ENCODE measurements at places on chromosomes 7 and 10.

GRCh38 chr10:33594475-33594874 is 260.0 kb upstream of the NRP1 start:
- DNase-seq: no peak

DNA sequence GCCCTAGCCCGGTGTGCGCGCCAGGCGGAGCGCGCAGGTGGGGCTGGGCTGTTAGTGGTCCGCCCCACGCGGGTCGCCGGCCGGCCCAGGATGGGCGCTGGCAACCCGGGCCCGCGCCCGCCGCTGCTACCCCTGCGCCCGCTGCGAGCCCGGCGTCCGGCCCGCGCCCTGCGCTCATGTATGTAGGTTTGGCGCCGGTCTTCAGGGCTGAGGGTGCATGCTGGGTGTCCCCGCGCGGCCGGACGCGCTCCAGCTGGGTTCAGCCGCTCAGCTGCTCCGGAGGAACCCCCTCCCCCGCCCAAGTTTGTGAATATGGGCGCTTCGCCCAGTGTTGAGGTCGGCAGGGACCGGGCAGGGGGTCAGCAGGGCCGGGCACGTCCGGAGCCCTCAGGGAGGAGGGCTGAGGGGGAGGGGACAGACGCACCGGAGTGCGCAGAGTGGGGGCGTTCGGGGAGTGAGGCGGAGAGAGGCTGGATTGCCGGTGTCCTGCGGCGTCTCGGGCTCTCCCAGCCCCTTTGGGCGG is 559 bp downstream of the VWC2 start:
- no peak for DNase-seq

- peak; percentile 69 for DNase-seq
These were observed 7.5 kb upstream of the LRRN3 start for GRCh38 chr7:111083413-111083812.

DNA sequence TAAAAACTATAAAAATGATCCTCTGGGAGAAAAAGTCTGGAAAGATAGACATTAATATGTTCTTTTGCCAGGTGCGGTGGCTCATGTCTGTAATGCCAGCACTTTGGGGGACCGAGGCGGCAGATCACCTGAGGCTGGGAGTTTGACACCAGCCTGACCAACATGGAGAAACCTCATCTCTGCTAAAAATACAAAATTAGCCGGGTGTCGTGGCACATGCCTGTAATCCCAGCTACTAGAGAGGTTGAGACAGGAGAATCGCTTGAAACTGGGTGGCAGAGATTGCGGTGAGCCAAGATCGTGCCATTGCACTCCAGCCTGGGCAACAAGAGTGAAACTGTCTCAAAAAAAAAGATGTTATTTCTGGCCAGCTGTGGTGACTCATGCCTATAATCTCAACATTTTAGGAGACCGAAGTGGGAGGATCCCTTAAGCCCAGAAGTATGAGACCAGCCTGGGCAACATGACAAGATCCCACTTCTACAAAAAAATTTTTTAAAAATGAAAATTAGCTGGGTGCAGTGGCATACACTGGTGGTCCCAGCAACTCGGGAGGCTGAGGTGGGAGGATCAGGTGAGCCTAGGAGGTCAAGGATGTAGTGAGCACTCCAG is 101.9 kb upstream of the LRRN3 start:
- no peak for DNase-seq

- no peak for DNase-seq
These were observed 371.1 kb downstream of the LRRTM3 start for GRCh38 chr10:67296926-67297325.

DNA sequence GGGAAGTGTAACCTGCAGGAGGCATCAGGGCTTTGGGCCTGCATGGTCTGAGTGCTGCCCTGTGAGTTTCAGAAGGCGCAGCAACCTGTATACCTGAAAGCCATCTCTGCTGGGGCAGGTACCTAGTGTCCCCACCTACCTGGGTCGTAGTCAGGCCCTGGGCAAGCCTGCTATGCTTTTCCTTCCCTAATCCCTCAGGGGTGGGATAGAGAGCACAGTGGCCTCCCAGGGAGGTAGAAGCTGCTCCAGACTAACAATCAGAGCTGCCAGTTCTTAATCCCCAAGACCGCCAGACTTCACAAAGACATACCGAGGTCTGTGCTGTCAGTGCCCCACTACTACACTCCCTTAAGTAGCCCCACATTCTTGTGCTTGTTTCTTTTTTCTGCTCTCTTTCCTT is 52.0 kb downstream of the PTEN start:
- DNase-seq: no peak

- no peak for DNase-seq
These were observed 73.7 kb downstream of the PRR15 start for GRCh38 chr7:29637374-29637773.

GRCh38 chr7:31815796-31816195 is 128.8 kb downstream of the PPP1R17 start:
- DNase-seq: no peak

GRCh38 chr7:114630201-114630990 is 215.8 kb downstream of the FOXP2 start:
- DNase-seq: no peak

GRCh38 chr7:22784346-22784745 is 38.3 kb downstream of the TOMM7 start:
- DNase-seq: no peak

DNA sequence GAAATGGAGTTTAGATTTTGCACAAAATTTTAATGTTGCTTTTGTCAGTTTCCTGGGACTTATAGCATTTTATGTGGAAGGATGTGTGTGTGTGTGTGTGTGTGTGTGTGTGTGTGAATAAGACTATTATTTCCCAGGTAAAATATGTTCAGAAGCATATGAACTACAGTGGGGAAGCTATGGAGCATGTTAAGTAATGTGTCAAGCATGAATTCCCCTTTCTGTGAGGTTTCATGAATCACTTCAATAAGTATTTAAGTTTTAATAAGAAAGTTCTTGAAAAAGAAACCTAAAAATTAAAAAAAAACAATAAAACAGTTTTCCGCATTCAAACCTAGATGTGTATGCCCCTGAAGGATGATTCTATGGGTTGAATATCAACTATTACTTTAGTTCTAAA is 693 bp downstream of the CREB5 start:
- DNase-seq: no peak

DNA sequence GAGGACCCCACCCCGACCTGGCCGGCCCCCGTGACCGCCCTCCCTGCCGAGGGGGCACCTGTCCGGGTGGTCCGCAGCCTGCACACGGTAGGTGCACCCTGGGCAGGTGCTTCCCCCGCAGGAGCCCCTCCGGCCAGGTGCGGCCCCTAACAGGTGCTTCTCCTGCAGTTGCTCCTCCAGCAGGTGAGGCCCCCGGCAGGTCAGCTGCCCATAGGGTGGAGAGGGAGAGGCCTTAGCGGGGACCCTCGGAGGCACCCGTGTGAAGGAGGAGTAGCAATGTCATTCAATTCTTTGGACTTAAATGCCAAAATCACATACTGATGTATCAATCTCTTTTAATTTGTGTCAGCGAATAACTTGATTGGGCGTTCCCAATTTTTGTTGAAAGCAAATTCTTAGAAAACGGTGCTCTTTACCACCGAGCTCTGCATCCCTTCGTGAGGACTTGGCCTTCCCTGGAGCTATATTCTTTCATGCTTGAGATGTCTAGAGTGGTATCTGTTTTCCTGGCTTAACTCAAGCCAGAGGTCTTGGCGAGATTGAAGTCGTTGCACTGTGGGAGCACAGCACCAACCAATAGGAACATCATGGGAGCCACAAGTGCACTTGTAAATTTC is 738 bp upstream of the NCAPG2 start:
- DNase-seq: no peak

DNA sequence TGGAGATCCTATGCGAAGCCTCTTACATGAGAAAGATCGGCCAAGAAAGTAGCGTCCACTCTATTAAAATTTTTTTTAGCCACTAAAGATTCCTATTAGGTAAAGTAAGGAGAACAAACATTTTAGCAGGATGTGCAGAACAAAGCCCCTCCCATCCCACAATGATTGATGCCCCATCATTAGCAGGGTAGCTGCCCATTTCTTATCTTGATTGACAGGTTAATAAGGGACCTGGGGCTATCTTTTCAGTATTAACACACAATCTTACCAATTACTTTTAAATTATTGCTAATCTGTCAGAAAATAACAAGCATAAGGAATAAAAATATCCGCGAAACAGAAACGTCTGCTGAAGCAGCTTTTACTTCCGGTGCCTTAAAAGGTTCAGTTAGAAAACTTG is 5.1 kb downstream of the FZD8 start:
- DNase-seq: no peak

- DNase-seq: no peak
These were observed 50.0 kb downstream of the LYZL2 start for GRCh38 chr10:30579574-30579973.

GRCh38 chr7:101126651-101127459 is at the start of gene SERPINE1:
Gene SERPINE1 (plus strand): TSS chr7:101127104. CDS start chr7:101128394, 1,290 bp downstream.
- DNase-seq: peak; percentile 47

GRCh38 chr7:67344481-67345193 is 348.0 kb downstream of the TYW1 start:
- DNase-seq: no peak

DNA sequence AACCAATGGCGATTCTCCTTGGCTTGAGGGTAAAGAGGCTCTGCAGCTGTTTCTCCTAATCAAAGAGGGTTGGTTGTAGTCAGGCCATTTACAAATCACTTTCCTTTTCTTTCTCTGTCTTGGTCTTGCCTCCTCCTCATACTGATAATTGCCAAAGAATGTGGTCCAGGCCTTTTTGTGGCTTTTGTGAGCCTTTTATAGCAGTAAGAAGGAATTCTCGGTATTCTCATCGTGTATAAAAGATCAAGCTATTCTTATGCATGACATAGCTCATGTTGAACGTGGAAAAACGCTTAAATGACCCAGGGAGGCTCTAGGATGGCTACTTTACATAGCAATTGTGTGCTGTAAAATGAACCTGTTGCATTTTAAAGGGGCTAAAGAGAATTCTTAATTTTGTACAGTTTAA is 62.6 kb downstream of the RBM20 start:
- no peak for DNase-seq

DNA sequence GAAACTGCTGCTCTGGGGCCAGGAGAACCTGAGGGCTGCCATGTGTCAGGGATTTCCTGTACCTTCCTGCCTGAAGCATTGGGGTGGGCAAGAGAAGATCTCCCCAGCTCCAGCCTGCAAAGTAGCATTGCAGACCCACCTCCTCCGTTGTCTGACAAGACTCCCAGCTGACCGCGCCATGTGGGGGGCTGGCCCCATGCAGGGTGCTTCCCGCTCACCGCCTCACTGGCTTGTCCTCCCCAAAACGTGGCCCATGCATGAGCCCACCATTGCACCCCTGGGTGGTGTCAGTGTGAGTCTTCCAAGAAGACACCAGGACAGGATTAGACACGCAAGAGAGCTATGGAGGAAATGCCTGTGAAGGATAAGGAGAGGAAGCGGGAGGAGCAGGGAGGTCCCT is 68.3 kb downstream of the ABRAXAS2 start:
- no peak for DNase-seq

DNA sequence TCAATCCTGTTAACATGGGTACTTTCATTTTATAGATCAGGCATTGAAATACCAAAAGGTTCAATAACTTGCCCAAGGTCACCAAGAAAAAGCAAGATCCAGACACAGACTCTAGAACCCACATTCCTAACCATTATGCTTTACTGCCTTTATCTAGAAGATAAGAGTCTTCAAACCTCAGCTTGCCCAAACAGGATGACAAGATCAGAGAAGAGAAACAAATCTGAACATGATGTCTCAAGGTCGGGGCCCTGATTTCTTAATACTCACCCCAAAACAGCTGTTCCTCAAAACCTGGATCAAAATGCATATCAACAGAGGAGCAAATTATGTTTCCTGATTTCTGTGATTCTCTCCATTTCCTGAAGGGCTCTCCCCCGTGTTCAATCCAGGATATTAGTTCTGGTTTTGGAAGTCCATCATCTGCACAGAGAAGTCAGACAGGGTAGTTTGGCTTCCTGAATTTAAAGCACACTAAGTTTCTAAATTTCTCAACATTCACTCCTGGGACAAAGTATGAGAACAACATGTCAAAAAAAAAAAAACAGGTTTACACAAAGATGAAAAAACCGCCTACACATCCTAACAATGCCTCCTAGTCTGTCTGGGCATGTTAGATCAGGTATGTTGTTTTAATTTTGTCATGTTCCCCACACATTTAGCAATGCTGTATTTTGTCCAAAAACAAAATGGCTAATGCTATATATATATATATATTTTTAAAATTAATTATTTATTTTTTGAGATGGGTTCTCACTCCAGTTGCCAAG is 16.2 kb downstream of the ZNF786 start:
- DNase-seq: no peak

- no peak for DNase-seq
These were observed 90.6 kb upstream of the PPP2R2D start for GRCh38 chr10:131810036-131810804.

DNA sequence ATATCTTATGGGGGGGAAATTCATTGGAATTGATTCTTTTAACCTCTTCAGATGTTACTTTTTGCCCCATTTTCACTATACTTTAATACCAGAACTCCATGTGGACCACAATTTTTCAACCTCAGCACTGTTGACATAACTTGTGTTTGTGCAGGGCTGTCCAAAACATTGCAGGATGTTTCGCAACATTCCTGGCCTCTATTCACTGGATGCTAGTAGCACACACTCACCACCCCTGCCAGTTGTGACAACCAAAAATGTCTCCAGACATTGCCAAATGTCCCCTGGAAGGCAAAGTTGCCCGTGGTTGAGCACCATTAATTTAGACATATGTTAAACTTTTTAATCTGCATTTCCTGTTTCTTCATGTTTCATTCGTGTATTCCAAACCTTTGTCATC is 234.7 kb downstream of the GFRA1 start:
- DNase-seq: no peak

GRCh38 chr10:59383436-59383835 is 21.1 kb upstream of the FAM13C start:
- DNase-seq: no peak

DNA sequence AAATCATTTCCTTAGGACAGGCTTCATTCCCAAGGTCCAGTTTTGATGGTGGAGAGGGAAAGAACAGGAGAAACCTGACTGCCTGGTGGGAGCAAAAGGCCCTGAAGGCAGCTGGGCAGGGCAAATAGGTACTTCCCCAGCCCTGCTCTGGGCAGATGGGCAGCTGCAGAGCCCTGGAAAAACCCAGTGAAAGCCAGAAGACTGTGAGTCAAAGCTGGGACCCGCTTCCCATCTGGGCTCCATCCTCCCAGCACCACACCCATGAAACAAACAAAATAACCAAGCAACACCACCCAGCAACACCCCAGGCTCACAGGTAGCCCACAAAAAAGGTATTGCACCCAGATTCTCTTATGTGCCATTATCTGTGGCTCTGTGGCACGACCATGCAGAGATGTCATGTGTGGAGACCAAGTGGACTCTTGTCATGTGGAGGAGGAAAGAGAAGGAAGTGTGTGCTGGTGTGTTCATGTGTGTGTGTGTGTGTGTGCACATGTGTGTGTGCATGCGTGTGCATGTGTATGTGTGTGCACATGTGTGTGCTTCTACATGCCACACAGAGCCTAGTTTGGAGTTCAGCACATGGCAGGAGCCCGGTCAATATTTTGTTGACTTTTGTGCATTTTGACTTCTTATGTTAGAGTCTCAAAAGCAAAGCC is 9.8 kb downstream of the CLRN3 start:
- DNase-seq: no peak

- DNase-seq: no peak
These were observed 898.6 kb downstream of the LRMDA start for GRCh38 chr10:76329891-76330575.
